ENCODE measurements at places on chromosomes 4 and X.
A peak's percentile ranks its signal among the peaks of the same experiment; 100 is the strongest.

DNA sequence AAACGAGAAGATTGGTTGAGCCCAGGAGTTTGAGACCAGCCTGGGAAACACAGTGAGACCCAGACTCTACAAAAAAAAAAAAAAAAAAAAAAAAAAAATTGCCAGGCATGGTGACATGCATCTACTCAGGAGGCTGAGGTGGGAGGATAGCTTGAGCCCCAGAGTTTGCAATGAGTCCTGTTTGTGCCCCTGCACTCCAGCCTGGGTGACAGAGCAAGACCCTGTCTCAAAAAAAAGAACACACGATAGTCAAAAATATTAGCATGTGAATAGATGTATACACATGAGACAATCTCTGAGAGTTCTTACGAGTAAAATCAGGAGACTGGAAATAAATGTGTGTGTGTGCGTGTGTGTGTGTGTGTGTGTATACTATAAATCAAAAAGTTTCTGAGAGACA is 966.3 kb downstream of the FSTL5 start:
- DNase-seq: no peak

DNA sequence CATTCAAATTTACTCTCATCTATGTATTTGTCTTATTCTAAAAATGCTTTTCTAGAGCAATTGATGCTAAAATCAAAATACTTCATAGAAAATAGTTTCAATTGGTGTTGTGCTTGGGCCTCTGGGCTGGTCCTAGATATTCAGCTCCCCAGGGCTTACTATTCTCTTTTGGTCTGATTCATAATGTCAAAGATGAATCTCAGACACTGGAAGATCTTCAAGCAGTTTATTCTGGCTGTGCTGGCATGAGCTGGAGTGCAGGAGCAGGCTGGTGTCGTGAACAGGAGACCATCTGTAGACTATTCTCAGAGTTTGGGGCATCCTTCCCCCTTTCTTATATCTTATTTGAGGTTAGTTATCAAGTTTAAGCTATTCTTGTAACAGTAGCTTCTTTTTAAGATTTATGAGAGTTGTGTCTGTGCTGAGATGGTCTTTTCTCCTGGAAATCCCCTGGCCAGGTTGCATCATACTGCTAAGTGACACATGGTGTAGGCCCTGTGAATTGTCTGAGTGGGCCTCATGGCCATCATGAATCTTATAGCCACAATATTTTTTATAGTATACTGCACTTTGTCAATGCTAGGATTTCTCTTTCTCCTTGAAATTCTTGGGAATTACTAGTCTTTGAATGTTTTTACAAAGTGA is 1624.0 kb upstream of the IGFBP7 start:
- DNase-seq: no peak

- no peak for DNase-seq
Observed at GRCh38 chrX:154800478-154801210, 4.6 kb downstream of the MPP1 start.

- DNase-seq: no peak
Observed at GRCh38 chr4:24921491-24921890, 8.6 kb upstream of the CCDC149 start.

DNA sequence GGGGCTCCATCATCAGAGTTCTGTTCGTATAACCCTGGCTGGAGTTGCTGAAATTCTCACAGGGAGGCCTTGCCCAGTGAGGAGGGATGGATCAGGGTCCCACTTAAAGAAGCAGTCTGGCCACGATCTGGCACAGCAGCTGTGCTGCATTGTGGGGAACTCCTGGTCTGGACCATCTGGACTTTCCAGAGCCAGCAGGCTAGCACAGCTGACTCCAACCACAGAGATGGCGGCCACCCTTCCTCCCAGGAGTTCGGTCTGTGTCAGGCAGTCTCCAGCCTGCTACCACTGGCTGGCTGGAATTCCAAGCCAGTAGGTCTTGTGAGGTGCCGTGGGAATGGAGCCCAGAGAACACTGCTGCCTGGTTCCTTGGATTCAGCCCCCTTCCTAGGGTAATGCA is 62.0 kb downstream of the SLAIN2 start:
- no peak for DNase-seq

DNA sequence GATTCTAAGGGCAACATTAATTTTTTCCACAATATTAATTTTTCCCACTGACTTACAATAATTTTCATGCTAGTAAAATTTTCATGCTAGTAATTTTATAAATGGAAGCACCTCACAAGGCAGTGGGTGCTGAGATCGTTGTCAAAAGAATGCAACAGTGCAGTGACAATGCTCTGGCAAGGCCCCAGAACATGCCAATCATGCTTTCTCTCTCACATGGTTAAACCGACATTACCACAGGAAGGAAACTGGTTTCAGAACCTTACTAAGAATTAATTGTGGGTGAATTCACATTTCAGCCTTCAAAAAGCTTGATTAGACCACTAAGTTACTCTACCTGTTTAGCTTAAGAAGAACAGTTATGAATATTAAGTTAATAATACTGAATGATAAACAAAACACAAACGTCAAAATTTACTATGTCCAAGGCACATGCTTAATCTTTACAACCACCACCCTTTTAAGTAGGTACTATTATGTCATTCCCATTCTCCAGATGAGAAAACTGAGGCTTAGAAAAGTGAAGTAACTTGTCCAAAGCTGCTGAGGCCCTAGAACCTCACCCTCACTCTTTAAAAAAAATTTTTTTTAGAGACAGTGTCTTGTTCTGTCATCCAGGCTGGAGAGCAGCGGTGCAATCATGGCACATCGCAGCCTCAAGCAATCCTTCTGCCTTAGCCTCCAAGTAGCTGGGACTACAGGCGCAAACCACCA is 10.0 kb upstream of the OPHN1 start:
- no peak for DNase-seq

- DNase-seq: no peak
Observed at GRCh38 chr4:100466501-100466900, 51.3 kb downstream of the EMCN start.

GRCh38 chr4:11011249-11011648 is 326.7 kb upstream of the CLNK start:
- no peak for DNase-seq

- DNase-seq: no peak
Observed at GRCh38 chrX:102976286-102976685, 39.2 kb downstream of the RAB40AL start.

- no peak for DNase-seq
Observed at GRCh38 chrX:24235084-24235710, 78.7 kb downstream of the SUPT20HL2 start.

GRCh38 chr4:123421227-123421936 is 24.8 kb downstream of the SPRY1 start:
- no peak for DNase-seq

DNA sequence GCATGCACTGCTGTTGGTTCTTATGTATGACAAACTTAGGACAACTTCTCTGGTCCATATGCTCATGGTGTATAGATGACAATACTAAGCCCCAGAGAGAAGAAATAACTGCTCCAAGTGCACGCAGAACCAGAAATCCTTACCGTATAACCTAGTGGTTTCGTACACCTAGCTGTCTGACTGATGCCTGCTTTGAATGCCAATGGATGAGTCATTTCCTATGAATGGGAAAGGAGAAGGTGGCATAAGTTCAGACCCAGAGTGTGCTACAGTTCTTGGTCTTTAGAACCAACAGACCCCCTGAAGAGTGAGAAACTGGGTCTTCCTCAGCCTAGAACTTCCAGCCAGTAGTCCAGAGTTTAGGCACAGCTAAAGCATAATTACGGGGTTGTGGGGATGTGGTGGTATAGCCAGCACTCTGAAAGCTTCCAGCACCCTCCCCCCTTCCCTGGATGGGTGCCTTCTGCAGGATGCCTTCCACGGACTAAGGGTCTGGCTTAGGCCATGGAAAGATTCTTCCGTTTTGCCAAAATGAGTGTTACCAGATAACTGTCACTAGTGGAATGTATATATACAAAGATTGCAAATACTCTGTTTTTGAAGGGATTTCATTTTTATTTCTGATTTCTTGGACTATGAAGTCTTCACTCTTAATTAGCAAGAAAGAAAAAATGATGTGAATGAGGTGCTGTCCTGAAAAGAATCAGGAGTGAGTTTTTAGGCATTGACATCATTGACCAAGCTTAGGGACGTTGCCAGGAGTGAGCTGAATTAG is 84.6 kb upstream of the PACRGL start:
- DNase-seq: no peak

DNA sequence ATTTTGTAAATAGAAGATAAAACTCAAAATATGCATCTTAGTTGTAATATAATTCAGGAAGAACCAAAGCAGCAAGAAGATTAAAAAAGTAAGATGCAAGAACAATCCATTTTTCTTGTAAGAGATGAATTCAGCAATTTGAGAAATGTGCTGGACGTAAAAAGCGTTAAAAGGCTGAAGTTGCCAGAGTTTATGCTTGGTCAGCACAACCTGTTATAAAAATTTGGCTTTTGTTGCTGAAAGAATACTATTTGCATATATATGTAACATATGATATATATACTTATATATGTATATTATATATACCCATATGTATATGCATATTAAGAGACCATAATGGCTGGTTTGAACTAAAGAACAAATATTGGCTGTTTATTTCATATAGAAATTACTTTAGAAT is 449.6 kb upstream of the FAM241A start:
- DNase-seq: no peak

- no peak for DNase-seq
Observed at GRCh38 chr4:53161051-53161786, 204.6 kb downstream of the SCFD2 start.

GRCh38 chr4:186307916-186308315 is 41.9 kb downstream of the F11 start:
- DNase-seq: no peak

DNA sequence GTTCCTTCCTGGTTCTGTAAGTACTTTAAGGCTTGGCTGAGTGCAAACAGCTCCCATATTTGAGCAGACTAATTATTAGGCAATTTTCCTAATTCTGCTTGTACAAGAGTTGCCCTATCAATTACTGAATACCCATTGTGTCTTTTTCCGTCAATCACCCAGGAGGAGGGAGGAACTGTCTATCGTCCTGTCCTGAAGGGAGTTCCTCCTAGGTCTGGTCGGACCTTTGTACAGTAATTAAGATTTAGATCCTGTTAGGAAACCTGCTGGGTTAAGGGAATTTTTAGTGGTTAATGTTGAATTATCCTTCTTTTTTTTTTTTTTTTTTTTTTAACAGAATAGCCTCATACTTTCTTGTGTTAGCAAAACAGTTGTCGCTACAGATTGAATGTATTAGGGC is 130.1 kb downstream of the KDM6A start:
- no peak for DNase-seq

DNA sequence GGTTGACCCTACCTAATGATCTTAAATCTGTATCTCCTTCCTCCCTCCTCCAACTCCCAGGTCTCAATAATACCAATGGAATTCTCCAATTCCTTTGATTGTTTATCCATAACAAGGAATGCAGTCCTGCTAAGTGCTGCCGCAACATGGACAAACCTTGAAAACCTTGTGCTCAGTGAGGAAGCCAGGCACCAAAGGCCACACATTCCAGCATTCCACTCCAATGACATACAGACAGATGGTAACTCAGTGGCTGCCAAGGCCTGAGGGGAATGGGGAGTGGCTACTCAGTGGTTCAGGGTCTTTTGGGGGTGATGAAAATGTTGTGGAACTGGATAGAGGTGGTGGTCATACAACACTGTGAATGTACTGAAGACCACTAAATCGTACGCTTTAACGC is 10.4 kb downstream of the HAUS7 start:
- peak; percentile 83 for DNase-seq

GRCh38 chr4:23903859-23904438 is 14.1 kb upstream of the PPARGC1A start:
- no peak for DNase-seq

GRCh38 chrX:10567136-10567535 is 53.2 kb downstream of the MID1 start:
- no peak for DNase-seq

- DNase-seq: no peak
Observed at GRCh38 chr4:184810720-184811119, 15.0 kb downstream of the ACSL1 start.

- peak; percentile 64 for DNase-seq
Observed at GRCh38 chr4:185086053-185086452, 57.0 kb upstream of the SLC25A4 start.

- no peak for DNase-seq
Observed at GRCh38 chr4:160299177-160299576, 1196.3 kb downstream of the RAPGEF2 start.

All from ELF-1 (cell line).